ENCODE measurements at places on chromosomes 5 and 9.

GRCh38 chr5:21152611-21153010, 1164.6 kb upstream of the CDH18 start:
- no peak for DNase-seq

DNA sequence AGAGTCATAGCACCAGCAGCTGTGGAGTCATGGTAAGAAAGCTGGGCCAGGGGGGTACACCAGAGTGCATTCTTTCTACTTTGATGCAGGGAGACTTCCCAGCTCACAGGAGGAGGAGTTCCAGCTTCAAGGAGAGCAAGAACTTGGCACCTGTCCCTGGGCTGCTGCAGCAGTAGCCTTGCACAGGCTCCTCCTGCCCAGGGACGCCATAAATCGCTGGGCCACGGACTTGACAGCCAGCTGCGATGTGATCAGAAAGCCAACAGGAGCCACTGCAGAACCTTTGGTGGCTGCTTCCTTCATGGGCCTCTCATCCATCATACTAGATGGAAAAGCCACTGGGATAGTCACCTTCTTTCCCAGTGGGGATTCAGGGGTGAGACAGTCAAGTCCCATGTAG, 234.7 kb downstream of the NMUR2 start:
- no peak for DNase-seq

- DNase-seq, result no peak
Observed at GRCh38 chr9:15977438-15977837, 424.6 kb downstream of the CCDC171 start.

- DNase-seq, result no peak
Observed at GRCh38 chr5:134547999-134548658, 22.7 kb downstream of the JADE2 start.

DNA sequence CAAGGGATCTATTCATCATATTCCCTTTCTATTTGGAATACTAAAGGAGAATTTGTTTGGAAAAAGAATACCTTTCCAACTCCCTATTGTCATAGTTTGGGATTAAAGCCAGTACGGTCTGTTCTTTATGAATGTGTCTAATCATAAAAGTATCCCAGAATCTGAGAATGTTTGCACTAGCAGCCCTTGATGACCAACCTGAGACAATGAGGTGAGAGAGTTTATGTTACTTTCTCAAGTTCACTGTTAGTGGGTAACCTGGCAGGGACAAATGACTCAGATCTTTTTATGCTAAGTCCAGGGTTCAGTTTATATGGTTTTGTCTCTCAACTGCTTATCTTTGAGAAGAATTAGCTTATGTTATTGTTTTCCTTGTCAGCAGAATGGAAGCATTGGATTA, 25.3 kb upstream of the TLR4 start:
- no peak for DNase-seq

DNA sequence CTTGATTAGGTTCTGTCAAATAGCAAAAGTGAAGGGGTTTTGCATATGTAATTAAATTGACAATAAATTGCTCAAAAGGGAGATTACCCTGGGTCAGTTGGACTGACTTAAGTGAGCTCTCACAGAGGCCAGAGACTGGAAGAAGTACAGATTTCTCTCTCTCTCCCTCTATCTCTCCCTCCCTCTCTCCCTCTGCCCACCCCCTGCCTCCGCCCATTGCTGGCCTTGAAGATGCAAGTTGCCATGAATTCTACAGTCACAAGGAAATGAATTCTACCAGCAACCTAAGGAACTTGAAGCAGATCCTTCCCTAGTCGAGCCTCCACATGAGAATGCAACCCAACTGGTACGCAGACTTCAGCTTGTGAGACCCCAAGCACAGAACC, 119.2 kb downstream of the LPAR1 start:
- no peak for DNase-seq

- no peak for DNase-seq
Observed at GRCh38 chr9:136089697-136090045, 5.4 kb downstream of the NACC2 start.

DNA sequence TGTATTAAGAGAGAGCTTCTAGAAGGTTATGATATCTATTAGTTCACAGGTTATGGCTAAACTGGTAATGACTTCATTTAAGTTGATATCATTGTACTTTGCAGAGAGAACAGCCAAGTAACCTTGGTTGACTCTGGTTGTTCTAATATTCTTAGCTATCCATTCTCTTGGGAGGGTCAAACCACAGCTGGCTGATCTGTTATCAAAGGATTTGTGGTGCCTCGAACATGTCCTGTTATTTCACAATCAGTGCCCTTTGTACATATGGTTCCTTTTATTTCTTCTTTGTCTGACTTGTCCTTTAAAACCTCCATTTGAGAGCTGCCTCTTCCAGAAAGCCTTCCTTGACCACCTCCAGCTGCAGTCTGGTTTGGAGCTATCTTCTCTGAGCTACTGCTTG, 61.7 kb downstream of the PDE8B start:
- DNase-seq, result no peak

DNA sequence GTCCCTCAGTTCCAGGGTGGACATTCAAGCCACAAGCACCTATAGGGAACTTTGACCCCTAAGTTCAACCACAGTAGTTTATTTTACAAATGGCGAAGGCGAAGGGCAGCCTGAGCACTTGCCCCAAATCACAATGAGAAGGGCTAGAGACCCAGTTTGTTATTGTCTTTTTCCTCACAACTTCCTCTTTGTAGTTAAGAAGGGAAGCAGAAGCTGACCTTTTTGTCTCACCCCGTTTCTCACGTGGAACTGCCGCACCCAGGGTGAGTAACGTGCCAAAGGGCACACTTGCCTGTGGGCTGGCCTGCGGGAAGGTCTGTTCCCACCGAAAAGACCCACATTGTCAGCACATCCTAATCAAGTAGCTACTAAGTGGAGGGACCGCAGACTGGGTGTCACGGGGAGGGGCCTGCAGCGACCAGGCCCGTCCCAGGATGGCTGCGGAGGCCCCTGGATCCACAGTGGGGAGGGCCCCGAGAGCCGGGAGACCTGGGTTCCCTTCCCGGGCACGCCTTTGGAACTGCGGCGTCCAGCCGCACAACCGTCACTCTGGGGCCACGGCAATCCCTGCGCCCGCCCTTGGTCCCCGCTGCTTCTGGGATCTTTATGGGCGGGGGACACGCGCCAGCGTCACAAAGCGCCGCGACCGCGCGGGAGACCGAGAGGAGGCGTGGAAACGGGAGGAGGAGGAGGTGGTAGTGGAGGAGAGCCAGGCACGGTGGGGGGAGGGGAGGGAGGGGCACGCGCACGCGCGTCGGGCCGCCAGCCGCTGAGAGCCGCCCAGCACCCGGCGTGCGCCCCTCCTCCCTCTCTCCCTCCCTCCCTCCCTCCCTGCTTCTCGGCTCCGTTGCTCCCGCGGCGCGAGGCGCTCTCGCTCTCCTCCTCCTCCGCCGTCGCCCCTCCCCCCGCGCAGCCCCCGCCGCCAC, at the start of gene UBE2R2:
Gene UBE2R2 (plus strand): TSS at position 834 of the 926 bp plus-strand sequence. CDS start 598 bp downstream, outside the sequence.
- DNase-seq, result peak; percentile 85

GRCh38 chr5:71748360-71748759, 29.3 kb downstream of the CARTPT start:
- no peak for DNase-seq

DNA sequence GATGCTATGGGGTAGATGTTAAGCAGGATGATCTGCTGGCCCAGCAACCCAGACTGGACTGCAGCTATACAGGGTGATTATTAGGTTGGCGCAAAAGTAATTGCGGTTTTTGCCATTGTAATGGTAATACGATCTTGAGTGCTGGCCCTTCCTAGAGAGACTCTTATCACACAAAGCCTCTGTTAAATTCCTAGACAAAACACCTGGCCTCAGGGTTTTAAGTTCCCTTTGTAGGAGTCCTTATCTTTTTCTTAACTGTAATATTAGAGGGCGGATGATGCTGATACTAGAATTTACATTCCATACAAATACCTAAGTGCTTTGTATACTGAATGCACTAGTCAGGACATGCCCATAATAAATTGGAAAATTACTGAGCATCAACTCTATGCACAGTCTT, 222.2 kb downstream of the NDUFS4 start:
- no peak for DNase-seq

- no peak for DNase-seq
Observed at GRCh38 chr9:26779062-26779461, 113.5 kb downstream of the CAAP1 start.

- peak; percentile 67 for DNase-seq
Observed at GRCh38 chr5:100902440-100903038, 543 bp downstream of the ST8SIA4 start.

DNA sequence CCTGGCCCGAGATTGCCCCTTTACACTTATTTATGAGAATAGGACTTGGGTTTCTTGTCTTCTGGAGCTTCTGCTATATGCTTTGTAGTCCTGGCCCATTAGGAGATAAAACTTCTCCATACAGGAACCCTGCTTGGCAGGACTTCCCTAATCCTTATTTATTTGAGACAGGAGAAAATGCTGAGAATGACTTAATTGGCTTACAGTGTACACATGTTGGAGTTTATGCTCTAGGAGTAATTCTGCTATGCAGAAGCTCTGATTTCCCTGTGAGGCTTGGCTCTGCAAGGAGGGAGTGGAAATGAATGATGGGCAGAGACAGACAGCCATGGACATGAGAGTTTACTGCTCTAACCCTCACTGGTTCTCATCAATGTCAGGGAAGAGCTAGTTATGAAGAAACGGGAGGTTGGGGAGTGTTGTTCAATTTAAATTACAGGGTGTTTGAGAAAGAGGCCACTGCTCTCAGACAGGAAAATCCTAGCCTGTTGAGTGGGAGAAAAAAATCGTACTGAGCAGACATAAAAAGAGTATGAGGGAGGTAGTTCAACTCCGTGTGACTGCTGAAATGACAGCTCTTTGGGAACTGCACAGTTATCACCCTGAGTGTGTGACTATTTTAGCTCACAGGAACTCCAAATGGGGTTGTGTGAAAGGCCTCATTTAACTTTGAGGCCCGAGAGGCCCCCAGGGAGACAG, 37.5 kb downstream of the ACTBL2 start:
- DNase-seq, result no peak

DNA sequence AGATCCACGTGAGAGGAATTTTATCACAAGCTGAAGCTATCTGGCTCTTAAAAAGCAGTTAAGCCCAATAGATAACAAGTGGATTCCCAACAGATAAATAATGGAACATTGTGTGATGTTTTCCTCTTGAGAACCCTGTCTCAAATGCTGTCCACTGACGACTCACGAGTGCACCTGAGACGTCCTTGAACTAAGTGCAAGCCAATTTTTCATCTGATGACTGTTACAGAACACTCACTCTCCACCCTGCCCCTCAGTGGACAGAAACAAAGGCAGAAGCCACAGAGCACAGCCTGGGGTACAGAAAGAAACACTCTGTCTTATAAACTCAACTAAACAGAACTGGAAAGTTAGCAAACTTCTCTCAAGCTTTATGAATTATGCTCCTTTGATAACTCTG, 199.5 kb downstream of the KCNN2 start:
- no peak for DNase-seq

DNA sequence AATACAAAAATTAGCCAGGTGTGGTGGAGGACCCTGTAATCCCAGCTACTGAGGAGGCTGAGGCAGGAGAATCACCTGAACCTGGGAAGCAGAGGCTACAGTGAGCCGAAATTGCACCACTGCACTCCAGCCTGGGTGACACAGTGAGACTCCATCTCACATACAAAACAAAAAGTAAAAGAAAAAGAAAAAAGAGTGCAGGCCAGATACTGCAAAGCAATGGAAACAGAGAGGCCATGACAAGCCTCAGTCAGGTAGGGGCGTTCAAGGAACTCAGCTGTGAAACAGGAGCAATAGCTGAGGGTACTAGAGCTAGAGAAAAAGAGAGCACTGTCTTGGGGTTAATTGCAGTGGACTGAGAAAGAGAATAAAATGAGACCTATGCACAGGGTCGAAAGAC, 56.2 kb downstream of the TIMD4 start:
- no peak for DNase-seq

GRCh38 chr5:4098226-4098625, 502.6 kb downstream of the IRX1 start:
- DNase-seq, result no peak

DNA sequence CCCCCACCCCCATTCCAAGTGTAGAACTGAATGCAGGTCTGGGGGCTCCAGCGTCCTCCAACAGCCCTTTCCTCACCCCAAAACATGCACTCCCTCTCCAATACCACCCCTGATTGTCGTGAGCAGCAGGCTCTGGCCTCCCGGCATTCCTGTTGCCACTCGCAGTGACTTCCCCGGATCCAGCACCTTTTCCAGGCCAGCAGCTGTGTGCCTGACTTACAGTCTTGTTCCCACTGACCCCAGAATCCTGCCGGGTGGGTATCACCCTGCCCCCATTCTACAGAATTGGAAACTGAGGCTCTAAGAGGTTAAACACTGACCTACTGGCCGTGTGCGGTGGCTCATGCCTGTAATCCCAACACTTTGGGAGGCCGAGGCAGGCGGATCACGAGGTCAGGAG, 127.2 kb downstream of the OLFM1 start:
- no peak for DNase-seq

DNA sequence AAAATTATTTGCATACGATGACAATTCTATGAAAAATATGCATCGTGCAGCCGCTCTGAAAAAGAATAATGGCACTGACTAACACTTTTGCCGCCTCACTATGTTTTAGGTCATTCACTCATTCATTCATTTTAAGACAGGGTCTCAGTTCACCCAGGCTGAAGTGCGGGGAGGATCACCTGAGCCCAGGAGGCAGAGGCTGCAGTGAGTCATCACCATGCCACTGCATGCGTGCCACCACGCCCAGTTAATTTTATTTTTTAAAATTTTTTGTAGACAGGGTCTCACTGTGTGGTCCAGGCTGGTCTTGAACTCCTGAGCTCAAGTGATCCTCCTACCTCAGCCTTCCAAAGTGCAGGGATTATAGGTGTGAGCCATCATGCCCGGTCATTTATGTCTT, 37.0 kb downstream of the RAPGEF1 start:
- DNase-seq, result no peak

- DNase-seq, result no peak
Observed at GRCh38 chr5:52796516-52797103, 8.9 kb downstream of the ITGA1 start.

DNA sequence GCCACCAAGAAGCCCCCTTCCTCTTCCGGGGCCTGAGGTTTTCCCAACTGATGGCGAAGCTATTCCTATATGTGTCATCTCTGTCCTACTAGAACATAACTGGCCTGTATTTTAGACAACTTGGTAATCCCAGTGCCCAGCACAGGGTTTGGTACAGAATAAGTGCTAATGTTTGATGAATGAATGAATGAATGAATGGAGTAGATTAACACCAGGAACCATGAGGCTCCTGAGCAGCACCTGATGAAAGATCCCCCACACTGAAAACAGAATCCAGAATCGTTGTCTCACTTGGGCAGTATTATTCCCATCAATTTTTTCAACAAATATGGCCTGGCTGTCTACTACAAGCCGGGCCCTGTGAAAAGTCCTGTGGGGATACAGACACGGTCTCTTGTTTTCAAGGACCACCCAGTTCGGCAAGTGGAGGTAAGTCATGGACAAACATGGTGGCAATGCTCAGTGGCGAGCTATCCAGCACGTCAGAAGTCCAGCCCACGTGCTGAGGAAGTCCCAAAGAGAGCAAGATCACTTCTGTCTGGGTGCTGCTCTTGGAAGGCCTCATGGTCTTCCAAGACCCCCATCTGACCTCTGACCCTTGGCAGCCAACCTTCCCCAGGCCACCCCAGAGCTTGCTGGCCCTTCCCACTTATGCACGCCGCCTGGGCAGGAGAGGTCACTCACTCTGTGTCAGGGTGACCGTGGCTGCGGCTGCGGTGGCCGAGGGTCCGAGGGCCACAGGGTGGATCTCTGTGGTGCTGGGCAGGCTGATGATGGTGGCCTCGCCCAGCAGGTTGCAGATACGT, 1.0 kb downstream of the NAIF1 start:
- DNase-seq, result no peak

All from activated T-cell treated with anti-CD3 and anti-CD28 coated beads, Interleukin-2, amount 50 U/mL, for 72 hours (primary cell).